Esophagus squamous epithelium (tissue), 5 donors: ENCODE measurements at places on chromosomes 4 and X. TPM values are rescaled to one million over a fixed set of nuclear protein-coding genes. Genes with fewer than 3 reads are reported as not detected.

Gene DUX4
- total RNA-seq, result not detected

Gene FMR1NB
- total RNA-seq, result not detected

GRCh38 chr4:148430854-148431253 is 11.4 kb downstream of the NR3C2 start:
- no peaks in the 10 kb centered on the region for H3K27me3 ChIP-seq
- DNase-seq, result no peak
- H3K4me3 ChIP-seq, result no peak overlapping the region
- no peaks in the 10 kb centered on the region for H3K4me1 ChIP-seq

GRCh38 chr4:168859100-168859499 is 151.0 kb downstream of the CBR4 start:
- peaks cover 4% of the 10 kb centered on the region for H3K4me1 ChIP-seq
- DNase-seq, result no peak
- H3K36me3 ChIP-seq, result no peaks in the 10 kb centered on the region
- peak overlapping the region; percentile 76 for H3K27ac ChIP-seq
- H3K4me3 ChIP-seq, result no peak overlapping the region

- H3K27me3 ChIP-seq, result no peaks in the 10 kb centered on the region
- H3K4me1 ChIP-seq, result no peaks in the 10 kb centered on the region
- H3K27ac ChIP-seq, result no peak overlapping the region
- DNase-seq, result no peak
Observed at GRCh38 chr4:39922399-39922798, 55.3 kb downstream of the PDS5A start.

Gene TCEAL6
- total RNA-seq, result not detected

Gene CDKL2
- total RNA-seq, result 1.3 TPM

DNA sequence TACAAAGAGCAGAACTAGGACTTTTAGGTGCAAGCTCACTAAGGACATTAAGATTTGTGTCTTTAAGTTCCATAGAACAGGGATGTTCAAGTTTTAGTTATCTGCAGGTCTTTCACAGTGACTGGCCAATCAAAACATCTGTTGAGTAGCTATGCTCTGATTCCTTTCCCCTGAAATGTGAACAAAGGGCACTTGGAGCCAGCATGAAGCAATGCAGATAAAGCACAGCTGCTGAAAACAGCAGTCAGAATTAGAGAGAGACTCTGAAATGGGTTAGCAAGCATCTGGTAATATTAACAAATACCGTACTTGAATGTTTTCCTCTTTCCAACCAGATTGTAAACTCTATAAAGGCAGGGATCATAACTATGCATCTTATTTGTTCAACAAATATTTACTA is 276.9 kb downstream of the RAB28 start:
- H3K4me1 ChIP-seq, result no peaks in the 10 kb centered on the region
- no peaks in the 10 kb centered on the region for H3K36me3 ChIP-seq
- DNase-seq, result no peak

Gene NKX3-2
- total RNA-seq, result not detected

Gene FHL1
- total RNA-seq, result 110 TPM

Gene KLF8
- total RNA-seq, result 37.1 TPM

- peak overlapping the region; percentile 53 for H3K27ac ChIP-seq
- H3K36me3 ChIP-seq, result no peaks in the 10 kb centered on the region
- H3K4me1 ChIP-seq, result peaks cover 44% of the 10 kb centered on the region
- DNase-seq, result no peak
- H3K27me3 ChIP-seq, result peaks cover 6% of the 10 kb centered on the region
Observed at GRCh38 chr4:139734875-139735380, 69.3 kb downstream of the MGST2 start.

Gene SPACA5
- not detected for total RNA-seq

Gene CC2D2A
- total RNA-seq, result 9.0 TPM

- no peaks in the 10 kb centered on the region for H3K27me3 ChIP-seq
- H3K4me1 ChIP-seq, result peaks cover 13% of the 10 kb centered on the region
- DNase-seq, result no peak
- no peak overlapping the region for H3K27ac ChIP-seq
- no peaks in the 10 kb centered on the region for H3K36me3 ChIP-seq
Observed at GRCh38 chr4:82376109-82376508, 2.3 kb upstream of the HNRNPD start.

Gene P2RY10
- 1.9 TPM for total RNA-seq

Gene SPANXB1
- not detected for total RNA-seq

GRCh38 chrX:154986826-154987575 is 35.5 kb downstream of the F8 start:
- no peak overlapping the region for H3K27ac ChIP-seq
- H3K27me3 ChIP-seq, result no peaks in the 10 kb centered on the region
- no peaks in the 10 kb centered on the region for H3K4me1 ChIP-seq
- H3K4me3 ChIP-seq, result no peak overlapping the region
- H3K36me3 ChIP-seq, result no peaks in the 10 kb centered on the region

Gene SCD5
- 6.3 TPM for total RNA-seq

Gene TMEM31
- total RNA-seq, result not detected

DNA sequence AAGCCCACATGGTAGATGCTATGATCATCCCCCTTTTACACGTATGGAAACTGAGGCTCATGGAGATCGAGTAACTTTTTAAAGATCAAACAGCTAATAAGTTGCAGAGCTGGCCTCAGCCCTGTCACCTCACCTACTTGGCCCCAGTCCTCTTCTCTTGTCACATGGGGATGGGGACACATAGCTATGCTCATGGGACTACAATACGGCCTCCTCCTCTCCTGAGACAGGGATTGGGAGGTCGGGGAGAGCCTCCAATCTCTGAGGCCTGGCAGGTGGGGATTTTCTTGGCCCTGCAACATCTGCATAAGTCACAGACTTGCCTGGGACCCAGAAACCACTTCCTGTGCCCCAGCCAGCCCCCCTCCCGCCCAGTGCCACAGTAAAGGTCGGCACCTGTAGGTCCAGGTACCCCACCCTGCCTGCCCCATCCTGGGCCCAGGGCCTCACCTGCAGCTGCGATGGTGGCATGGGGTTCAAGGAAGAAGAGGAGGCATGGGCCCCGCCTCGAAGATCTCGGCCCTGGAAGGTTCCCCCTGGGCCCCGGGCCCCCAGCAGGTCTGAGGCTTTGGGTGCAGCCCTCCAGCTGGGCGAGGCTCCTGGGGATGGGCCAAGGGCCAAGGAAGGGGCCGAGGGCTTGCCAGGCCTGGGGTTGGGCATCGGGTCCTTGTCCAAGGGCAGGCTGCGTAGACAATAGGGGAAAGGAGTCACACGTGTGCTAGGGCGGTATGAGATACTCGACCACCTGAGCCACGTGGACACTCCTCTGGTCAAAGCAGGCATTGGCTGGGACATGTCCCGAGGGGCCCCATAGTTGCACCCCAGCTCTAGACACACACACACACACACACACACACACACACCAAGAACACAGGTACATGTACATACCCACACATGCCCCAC is 6.4 kb downstream of the FOXP3 start:
- no peaks in the 10 kb centered on the region for H3K4me1 ChIP-seq
- H3K27ac ChIP-seq, result no peak overlapping the region
- no peak for DNase-seq
- no peaks in the 10 kb centered on the region for H3K36me3 ChIP-seq

DNA sequence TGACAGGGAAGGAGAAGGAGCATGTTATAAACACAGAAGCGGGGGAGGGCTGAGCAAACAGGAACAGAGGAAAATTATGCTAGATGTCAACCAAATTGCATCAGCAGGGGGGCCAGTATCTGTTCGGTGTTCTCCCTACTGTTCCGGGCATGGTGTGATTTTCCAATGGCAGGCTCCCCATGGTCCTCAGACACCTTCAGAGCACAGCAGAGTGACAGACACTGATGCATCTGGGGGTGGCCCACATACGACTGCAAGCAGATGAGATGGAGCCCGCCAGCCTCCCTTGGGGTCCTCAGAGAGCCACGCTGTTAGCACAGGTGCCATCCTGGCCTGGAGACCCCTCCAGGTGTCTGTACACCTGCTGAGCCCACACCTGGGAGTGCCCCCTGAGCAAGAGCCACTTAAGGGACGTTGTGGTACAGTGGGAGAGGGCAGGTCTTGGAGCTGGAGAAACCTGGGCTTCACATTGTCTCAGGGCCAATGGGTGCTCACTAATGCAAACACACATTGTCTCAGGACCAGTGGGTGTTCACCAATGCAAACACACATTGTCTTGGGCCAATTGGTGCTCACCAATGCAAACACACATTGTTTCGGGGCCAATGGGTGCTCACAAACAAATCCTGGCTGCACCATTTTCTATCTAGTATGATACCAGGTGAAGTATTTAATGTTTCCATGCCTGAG is 95.4 kb downstream of the SLC2A9 start:
- H3K36me3 ChIP-seq, result no peaks in the 10 kb centered on the region
- H3K27ac ChIP-seq, result no peak overlapping the region
- no peak overlapping the region for H3K4me3 ChIP-seq
- no peaks in the 10 kb centered on the region for H3K27me3 ChIP-seq
- DNase-seq, result no peak

Gene MMRN1
- 25.1 TPM for total RNA-seq

GRCh38 chrX:69808375-69808774 is 192.5 kb downstream of the EDA start:
- H3K4me3 ChIP-seq, result no peak overlapping the region
- no peaks in the 10 kb centered on the region for H3K36me3 ChIP-seq
- H3K27me3 ChIP-seq, result no peaks in the 10 kb centered on the region
- DNase-seq, result no peak

- H3K4me1 ChIP-seq, result no peaks in the 10 kb centered on the region
- H3K27me3 ChIP-seq, result no peaks in the 10 kb centered on the region
- no peak for DNase-seq
- no peaks in the 10 kb centered on the region for H3K36me3 ChIP-seq
- no peak overlapping the region for H3K27ac ChIP-seq
- no peak overlapping the region for H3K4me3 ChIP-seq
Observed at GRCh38 chrX:6382284-6382683, 152.6 kb downstream of the VCX3A start.

DNA sequence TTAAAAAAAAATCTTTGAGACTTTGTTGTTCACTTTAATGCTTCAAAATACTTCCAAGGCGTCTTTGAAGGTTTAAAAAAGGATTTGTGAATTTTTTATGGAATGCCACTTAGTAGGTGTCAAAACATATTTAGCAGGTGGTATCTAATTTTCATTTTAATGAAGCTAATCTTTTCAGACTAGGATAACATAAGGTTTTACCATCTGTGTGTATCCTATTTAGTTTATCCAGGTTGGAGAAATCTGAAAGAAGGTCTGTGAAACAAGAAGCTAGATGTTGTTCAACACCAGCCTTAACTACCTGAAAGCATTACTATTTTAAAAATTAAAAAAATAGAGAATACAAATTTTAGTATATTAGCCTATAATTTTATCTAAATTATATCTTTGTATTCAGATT is 193.4 kb downstream of the GRID2 start:
- H3K27me3 ChIP-seq, result no peaks in the 10 kb centered on the region
- H3K4me1 ChIP-seq, result no peaks in the 10 kb centered on the region
- no peak for DNase-seq
- no peaks in the 10 kb centered on the region for H3K36me3 ChIP-seq
- no peak overlapping the region for H3K27ac ChIP-seq

Gene STPG2
- not detected for total RNA-seq

DNA sequence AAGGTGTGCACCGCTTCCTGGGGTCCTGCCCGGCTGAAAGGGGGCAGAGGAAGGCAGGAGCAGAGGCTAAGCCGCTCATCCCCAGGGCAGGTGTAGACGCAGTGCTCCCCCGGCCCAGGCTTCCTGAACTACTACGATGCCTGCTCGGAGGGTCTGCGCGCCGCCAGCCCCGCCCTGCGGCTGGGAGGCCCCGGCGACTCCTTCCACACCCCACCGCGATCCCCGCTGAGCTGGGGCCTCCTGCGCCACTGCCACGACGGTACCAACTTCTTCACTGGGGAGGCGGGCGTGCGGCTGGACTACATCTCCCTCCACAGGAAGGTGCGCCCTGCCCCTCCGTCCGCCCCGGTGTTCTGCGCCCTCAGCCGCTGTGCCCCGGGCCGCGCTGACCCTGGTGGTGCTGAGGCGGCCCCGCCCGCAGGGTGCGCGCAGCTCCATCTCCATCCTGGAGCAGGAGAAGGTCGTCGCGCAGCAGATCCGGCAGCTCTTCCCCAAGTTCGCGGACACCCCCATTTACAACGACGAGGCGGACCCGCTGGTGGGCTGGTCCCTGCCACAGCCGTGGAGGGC is 8.4 kb upstream of the SLC26A1 start:
- peak overlapping the region; percentile 49 for H3K4me3 ChIP-seq
- H3K27ac ChIP-seq, result no peak overlapping the region
- H3K27me3 ChIP-seq, result peaks cover 26% of the 10 kb centered on the region

Gene EDA2R
- total RNA-seq, result 0.08 TPM

DNA sequence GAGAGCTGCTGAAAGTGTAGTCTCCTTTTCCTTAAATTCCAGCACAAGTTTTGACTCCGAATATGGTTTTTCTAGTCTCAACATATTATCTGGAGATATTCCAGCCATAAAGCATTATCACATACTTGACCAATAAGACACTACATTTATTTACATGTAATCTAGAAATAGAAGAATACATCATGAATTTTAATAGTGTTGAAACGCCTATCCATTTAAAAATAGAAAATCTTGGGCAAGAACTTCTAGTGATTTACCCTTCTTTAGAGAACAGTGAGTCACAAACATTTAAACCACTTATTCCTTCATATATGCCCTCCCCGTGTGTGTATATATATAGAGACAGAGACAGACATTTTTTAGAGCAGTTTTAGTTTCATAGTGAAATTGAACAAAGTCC is 161.5 kb downstream of the SOWAHB start:
- peaks cover 37% of the 10 kb centered on the region for H3K36me3 ChIP-seq
- H3K4me1 ChIP-seq, result no peaks in the 10 kb centered on the region
- no peak overlapping the region for H3K4me3 ChIP-seq
- DNase-seq, result no peak
- H3K27ac ChIP-seq, result peak overlapping the region; percentile 27

DNA sequence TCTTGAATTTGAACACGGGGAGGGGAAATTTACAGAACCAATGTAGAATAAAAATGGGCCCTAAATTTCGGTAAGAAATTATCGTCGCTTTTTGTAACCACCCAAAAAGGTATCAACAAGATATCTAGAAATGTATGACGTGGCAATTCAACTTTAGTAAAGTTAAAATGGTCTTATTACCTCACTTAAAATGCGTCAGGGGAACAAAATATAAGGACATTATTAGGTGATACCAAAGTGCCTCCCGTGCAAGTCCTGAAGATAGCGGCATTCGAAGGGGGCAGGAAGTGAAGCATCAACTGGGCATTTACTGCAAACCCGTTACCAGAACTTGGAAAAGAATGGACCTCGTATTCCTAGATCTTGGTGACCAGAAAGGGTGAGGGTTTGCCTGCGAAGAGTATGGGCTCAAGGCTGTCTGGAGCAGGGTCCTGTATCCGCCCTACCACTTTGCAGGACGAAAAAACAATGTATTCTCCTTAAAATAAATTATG is 980 bp downstream of the AP1S2 start:
- peak overlapping the region; percentile 71 for H3K27ac ChIP-seq
- DNase-seq, result no peak
- peaks cover 5% of the 10 kb centered on the region for H3K4me1 ChIP-seq
- H3K4me3 ChIP-seq, result peak overlapping the region; percentile 76
- H3K27me3 ChIP-seq, result no peaks in the 10 kb centered on the region
- no peaks in the 10 kb centered on the region for H3K36me3 ChIP-seq

- peaks cover 8% of the 10 kb centered on the region for H3K4me1 ChIP-seq
- H3K36me3 ChIP-seq, result no peaks in the 10 kb centered on the region
- H3K27ac ChIP-seq, result no peak overlapping the region
- no peak for DNase-seq
- no peak overlapping the region for H3K4me3 ChIP-seq
Observed at GRCh38 chr4:1945124-1945895, 63.5 kb downstream of the NELFA start.

- no peaks in the 10 kb centered on the region for H3K36me3 ChIP-seq
- DNase-seq, result peak; percentile 0
- H3K27me3 ChIP-seq, result no peaks in the 10 kb centered on the region
- H3K4me1 ChIP-seq, result no peaks in the 10 kb centered on the region
Observed at GRCh38 chrX:11881485-11882170, 123.6 kb downstream of the MSL3 start.

Gene RLIM
- 13.6 TPM for total RNA-seq

GRCh38 chrX:24214568-24214967 is 65.0 kb downstream of the ZFX start:
- DNase-seq, result no peak
- H3K27me3 ChIP-seq, result no peaks in the 10 kb centered on the region
- no peaks in the 10 kb centered on the region for H3K4me1 ChIP-seq
- H3K27ac ChIP-seq, result no peak overlapping the region

Gene ERVMER34-1
- 5.2 TPM for total RNA-seq
